ENCODE measurements at places on chromosomes 1 and 21.
A peak's percentile ranks its signal among the peaks of the same experiment; 100 is the strongest.

- no peak for DNase-seq
Measured at GRCh38 chr1:162317621-162318020, 59.0 kb downstream of the SPATA46 start.

- peak; percentile 0 for DNase-seq
Measured at GRCh38 chr1:228010921-228011320, 4.1 kb downstream of the WNT3A start.

- DNase-seq, result no peak
Measured at GRCh38 chr1:55689800-55690199, 474.6 kb upstream of the USP24 start.

DNA sequence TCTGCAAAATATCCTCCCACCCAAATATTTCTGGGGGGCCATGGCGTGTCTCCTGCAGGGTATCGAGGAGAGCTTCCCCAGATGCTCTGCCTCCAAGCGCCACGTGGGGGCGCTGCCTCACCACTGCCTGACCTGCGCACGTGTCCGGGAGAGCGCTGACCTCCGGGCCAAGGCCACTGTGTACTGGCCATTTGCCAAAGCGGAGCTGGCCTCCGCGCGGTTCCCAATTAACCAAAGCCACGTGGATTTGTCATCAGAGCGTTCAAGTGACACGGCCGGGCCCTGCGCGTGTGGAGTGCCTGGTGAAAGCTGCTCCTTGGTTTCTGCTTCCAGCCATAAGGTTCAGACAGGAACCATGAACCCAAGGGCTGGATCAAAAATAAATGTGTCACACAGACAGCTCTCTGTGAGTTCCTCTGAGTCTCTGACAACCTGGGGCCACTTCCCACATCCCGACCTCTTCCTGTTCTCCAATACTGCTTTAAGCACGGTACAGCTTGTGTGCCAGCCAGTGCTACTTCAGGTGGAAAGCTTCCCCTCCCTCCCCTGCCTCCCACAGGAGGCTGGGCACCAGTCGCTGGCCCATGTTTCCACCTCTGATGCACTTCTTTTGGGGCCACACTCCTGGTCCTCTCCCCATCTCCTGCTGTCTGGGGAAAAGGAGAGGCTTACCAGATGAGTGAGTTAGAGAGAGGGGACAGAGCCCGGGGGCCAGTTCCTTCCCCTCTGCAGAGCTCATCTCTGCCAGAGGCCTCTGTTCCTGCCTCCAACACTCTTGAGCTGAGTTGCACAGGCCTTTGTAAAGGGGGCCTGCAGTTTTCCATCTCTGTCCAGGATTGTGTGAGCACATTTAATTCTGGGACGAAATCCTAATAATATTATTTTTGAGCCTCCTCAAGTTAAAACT lies 26.1 kb downstream of the ZP4 start:
- DNase-seq, result no peak

DNA sequence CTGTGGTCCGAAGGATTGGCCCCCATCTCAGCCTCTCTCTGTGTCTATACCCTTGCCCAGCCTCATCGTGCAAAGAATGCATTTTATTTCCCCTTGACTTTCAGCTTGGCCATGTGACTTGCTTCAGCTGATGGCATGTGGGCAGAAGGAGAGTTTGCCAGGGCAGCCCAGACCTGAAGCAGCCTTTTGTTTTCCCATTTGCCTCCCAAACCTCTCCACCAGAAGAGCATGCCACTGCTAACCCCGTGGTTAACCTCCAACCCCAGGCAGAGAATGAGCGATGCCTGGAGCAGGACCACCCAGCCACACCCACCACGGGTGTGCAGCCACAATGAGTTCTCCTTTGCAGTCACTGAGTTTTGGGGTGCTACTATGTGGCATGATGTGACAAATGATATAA lies 136.4 kb downstream of the SETD4 start:
- no peak for DNase-seq

- DNase-seq, result peak; percentile 54
Measured at GRCh38 chr1:169550294-169550693, 36.0 kb downstream of the F5 start.

GRCh38 chr1:10387677-10388386 lies 11.0 kb upstream of the PGD start:
- peak; percentile 46 for DNase-seq

GRCh38 chr1:209825591-209826434 lies 2.0 kb upstream of the UTP25 start:
- DNase-seq, result no peak

DNA sequence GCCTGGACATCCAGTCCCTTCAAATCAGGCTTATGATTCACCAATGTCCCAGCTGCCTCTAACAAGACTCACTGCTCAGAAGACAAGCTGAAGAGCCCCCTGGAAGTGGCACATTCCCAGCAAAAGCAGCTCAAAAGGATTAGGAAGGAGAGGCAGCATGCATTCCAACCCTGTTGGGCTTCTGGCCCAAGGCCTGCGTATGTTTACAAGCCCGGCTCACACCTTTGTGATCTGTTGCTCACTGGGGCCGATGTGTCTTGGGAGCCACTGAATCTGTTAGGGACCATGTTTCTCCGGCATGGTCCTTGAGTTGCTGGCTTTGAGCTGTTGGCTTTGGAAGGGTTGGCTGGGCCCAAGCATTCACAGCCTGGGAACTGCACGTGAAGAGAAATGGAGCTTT lies 81.2 kb upstream of the C1orf174 start:
- DNase-seq, result no peak

DNA sequence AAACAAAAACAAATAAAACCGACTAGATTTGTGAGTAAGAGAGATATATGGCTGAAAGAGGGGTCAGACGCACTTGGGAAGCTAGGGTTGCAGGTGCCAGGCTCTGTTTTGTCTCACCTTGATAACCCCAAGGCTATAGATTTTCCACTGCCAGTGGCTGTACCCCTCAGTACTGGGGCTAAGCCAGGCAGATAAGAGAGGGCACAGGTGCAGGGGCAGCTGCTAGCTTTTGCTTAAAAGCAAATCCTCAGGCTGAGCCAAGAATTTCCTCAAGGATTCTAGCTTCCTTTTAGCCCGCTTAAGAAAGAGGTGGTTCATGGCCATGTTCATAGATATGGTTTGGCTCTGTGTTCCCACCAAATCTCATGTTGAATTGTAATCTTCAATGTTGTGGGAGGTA lies 57.9 kb downstream of the OVGP1 start:
- no peak for DNase-seq

DNA sequence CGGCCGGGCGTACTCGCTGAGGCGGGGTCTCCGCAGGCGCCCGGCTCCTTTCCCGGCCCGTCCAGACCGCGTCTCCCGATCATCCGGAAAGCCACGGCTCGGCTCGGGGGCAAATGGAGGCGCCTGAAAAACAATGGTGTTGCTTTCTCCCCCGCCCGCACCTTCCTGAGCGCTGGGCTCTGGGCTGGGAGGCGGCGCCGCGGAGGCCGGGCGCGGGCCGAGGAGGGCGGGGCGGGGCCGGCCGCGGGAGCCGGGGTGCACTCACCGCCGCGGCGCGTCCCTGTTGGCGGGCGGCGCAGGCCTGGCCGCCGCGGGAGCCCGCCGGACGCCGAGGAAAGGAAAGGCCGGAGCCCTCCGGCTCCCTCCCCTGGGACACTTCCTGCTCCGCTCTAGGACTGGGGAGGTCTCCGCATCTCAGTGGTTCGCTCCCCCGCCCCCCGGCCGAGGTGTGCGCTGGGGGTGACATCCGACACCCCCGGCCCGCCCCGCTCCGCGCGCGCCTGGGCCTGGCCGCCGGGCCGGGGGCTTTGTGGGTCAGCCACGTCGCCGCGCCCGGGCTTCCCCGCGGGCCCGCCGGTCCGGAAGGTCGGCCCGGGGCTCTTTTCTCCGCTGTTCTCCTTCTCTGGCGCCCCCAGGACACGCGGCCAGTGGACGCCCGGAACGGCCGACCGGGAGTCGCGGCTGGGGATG lies at the start of gene ZNF496:
TSS of gene ZNF496 (minus strand) at position 343 of the 690 bp plus-strand sequence. CDS start 2,289 bp downstream, outside the sequence.
- DNase-seq, result peak; percentile 90

DNA sequence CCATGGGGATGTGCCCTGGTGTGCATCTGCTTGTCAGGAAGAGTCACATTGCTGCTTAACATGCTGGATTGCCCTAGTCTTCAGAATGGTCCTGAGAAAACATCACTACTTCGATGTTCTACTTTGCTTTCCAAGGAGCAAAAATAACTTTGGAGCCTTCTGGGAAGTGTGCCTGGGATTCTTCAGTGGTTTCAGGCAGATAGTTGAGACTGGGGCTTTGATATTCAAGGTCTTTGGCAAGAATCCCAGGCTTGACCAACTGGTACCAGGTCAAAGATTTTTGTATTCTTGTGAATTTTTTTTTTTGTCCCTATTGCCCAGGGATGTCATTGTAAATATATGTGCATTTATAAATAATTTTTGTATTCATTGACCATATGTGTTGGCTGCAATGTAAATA lies 51.4 kb downstream of the LRIG2 start:
- no peak for DNase-seq

GRCh38 chr1:236292425-236292824 lies 10.7 kb upstream of the ERO1B start:
- DNase-seq, result no peak

DNA sequence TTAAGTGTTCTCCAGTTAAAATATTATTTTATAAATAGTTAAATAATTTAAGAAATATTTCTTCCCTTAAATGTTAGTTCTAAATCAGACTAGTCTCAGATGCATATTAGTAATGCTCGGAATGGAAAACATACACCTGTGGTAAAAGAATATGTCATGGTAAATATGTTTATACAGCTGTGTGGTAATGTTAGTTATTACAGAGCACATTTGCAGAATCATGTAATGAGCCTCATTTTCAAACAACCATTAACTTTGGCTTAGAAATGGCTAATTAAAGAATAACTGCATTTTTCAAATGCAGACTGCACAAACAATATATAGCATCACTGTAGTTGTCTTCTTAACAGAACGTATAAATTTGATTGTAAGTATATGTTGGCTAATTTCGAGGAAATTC lies 90.3 kb downstream of the DISP1 start:
- no peak for DNase-seq

DNA sequence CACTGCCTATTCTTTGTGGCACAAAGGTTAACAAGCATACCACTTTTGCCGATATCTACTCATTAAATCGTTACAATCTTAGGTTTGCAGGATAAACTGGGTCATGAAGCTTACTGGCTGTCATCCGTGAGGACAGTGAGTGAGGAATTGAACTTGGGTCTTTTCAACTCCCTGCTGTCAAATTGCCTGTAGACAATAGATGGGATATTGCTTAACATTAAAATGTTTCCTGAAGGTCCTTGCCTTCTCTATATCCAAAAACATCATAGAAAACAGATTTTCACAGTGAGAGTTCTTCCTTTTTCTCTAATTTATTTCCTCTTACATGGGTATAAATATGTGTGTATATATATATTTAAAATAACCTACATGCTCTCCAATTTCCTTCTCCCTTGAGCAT lies 257.8 kb downstream of the LMO4 start:
- no peak for DNase-seq

DNA sequence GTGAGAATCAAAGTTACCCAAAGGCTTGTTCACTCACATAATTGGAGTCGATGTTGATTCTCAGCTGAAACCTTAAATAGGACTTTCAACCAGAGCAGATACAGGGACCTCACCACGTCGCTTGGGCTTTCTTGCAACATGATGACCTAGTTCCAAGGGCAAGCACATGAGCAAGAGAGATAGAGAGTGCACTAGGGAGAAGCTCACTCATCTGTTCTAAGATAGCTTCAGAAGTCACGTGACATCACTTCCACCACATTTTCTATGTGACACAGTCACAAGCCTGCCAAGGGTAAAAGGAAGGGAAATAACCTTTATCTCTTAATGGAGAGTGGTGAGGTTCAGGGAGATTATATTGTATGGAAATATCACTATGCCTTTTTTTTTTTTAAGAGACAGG lies 470.1 kb upstream of the PLXNA2 start:
- DNase-seq, result no peak

GRCh38 chr1:207444514-207445217 lies 9.5 kb upstream of the CR2 start:
- DNase-seq, result no peak

GRCh38 chr1:210915890-210916507 lies 217.9 kb downstream of the KCNH1 start:
- no peak for DNase-seq

DNA sequence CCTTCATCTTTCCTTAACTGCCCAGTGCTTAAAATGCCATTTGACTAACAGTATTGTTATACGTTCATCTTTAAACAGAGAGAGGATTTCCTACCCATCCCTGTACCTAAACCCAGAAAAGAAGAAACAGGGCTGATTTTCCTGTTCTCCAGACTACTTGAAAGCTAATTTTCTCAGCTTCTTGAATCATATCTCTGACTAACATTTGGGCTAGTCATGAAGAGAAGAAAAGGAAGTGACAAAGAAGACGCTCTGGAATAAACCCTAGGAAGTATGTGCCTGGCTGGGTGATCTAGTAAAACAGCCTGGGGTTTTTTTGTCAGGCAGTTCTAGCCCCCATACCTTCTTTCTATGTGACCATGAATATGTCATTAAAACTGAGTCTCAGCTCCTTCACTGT lies 44.8 kb upstream of the SGIP1 start:
- DNase-seq, result peak; percentile 52

- peak; percentile 45 for DNase-seq
Measured at GRCh38 chr1:170483051-170483450, 48.9 kb upstream of the GORAB start.

GRCh38 chr1:24717887-24718650 lies 27.2 kb upstream of the CLIC4 start:
- DNase-seq, result no peak

- no peak for DNase-seq
Measured at GRCh38 chr1:204301171-204301957, 58.4 kb downstream of the PLEKHA6 start.

DNA sequence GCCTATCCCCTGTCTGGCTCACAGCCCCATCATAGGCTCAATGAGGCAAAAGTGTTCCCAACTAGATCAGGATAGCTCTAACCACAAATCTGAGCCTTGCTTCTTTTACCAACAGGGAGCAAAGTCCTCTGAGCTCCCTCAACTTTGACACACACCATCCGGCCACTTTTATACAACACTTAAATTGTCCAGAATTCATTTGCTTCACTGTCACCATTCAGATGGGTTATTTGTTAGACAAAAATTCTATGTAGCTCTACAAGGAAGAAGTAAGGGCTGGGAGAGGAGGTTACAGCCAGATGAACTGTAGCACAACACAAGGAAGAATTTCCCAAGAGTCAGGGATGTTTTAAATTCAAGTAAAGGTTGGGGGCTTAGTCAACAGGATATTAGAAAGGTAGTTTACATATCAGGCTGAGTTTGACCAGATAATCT lies 50.8 kb downstream of the TGFBR3 start:
- no peak for DNase-seq

GRCh38 chr1:184789884-184790283 lies 35.2 kb upstream of the EDEM3 start:
- peak; percentile 37 for DNase-seq

- peak; percentile 74 for DNase-seq
Measured at GRCh38 chr1:157992031-157992832, 1.2 kb upstream of the KIRREL1 start.
